Activated gamma-delta T cell treated with anti-CD3 and anti-CD28 coated beads, Interleukin-2, amount 50 U/mL, for 16 hours (primary cell): ENCODE measurements at places on chromosomes 5 and 9.

DNA sequence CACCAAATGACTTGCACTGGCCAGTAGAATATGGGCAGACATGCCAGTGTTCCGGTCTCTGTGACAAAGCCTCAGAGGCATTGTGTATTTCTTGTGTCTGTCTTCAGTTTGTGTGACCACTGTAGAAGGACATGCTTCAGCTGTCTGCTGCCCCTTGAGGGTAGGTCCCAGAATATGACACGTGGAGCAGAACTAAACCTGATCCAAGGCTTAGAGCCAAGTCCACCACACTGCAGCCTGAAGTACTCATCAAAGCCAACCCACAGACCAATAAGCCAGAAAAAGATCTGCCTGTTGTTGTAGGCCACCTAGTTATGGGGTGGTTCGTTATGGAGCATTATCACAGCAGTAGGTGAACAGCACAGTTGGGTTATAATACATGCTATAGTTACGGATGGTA lies 468.9 kb downstream of the PSAT1 start:
- DNase-seq, result no peak

GRCh38 chr5:143760131-143760505 lies 51.8 kb upstream of the HMHB1 start:
- no peak for DNase-seq

- no peak for DNase-seq
These were observed 108.5 kb downstream of the MACIR start for GRCh38 chr5:103366918-103367549.

GRCh38 chr9:82799286-82799685 lies 263.7 kb downstream of the RASEF start:
- no peak for DNase-seq

GRCh38 chr5:63923914-63924313 lies 38.3 kb downstream of the HTR1A start:
- DNase-seq, result no peak

GRCh38 chr5:58875599-58875998 lies 292.7 kb downstream of the RAB3C start:
- no peak for DNase-seq

GRCh38 chr5:142186514-142186856 lies 77.9 kb downstream of the NDFIP1 start:
- DNase-seq, result no peak

GRCh38 chr5:6715758-6716628 lies 2.8 kb downstream of the TENT4A start:
- DNase-seq, result no peak

DNA sequence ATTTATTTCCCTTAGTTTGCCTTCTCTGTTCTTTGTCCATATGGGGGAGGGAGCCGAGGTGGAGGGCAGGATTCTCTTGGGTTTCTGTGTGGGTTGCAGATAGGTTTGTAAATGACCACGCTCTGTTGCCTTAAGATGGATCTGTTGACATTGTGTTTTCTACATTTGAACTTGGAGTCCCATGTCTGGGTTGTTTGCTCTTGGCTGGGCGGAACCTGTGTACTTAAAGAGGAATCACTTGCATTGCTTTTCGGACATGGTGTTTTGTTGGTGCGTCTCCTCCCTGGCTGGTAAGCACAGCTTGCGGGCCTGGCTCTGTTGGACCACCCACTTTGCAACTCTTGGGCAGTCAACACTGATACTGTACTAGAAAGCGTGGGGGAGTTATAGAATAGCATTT lies 45.9 kb downstream of the EHMT1 start:
- DNase-seq, result no peak

- DNase-seq, result no peak
These were observed 3.4 kb downstream of the S1PR3 start for GRCh38 chr9:88994469-88995199.

DNA sequence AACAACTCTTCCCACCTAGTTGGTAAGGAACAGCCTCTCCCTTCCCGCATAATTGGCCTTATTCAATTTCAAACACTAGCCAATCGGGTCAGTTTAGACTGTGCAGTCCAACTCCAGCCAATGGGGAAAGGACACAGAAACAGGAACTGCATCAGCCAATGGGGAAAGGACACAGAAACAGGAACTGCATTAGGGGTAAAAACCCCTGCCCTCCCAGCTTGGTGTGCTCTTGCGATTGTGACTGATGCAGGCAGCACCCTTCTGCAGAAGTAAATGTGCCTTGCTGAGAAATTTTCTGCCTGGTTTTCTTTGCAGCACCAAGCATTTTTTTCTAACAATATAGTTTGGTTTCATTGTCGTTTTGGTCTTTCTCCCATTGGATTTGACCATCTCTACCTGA lies 8.5 kb upstream of the GLT6D1 start:
- DNase-seq, result no peak

- no peak for DNase-seq
These were observed 3.1 kb upstream of the STOM start for GRCh38 chr9:121373011-121373729.

DNA sequence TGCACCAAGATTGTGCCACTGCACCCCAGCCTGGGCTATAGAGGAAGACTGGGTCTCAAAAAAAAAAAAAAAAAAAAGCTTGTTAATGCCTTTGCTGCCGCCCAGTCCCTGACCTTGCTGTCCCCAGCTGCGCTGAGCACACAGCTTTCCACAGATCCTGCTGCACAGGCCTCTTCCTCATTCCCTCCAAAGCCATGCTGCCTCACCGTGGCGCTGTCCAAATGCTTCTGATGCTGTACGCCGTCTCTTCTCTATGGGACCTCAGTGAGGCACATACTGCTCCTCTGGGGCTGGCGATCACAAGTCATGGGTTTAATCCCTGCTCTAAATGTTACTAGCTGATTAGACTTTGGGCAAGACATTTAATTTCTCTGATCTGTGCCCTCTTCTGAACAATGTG lies 234.1 kb downstream of the FBXL7 start:
- no peak for DNase-seq

- DNase-seq, result no peak
These were observed 7.2 kb downstream of the CYSTM1 start for GRCh38 chr5:140182075-140182711.

DNA sequence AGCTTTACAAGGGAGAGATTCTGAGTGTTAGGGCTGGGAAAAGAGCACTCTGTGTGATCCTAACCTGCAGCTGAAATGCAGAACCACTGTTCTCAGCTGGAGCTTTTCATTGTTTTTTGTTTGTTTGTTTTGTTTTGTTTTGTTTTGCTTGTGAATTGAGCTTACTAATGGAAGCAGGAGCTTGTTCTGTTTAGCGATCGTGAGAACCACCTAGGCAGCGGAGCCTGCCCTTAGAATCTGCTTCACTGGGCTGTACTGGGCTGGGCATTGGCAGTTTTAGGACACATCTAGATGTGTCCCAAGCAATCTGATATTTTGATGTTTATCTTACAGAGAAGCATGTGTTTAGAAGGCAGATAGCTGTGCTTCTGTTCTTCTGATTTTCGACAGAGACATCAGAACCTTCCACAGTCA lies 14.3 kb downstream of the SYK start:
- no peak for DNase-seq

- no peak for DNase-seq
These were observed 89.5 kb downstream of the ADAMTS2 start for GRCh38 chr5:179255527-179256327.
